Left kidney (tissue), 8 donors: ENCODE measurements at places on chromosomes 5 and 9. TPM values are rescaled to one million over a fixed set of nuclear protein-coding genes. Genes with fewer than 3 reads are reported as not detected.

The STK32A gene
- 23.9 TPM for polyA plus RNA-seq

The PLAC8L1 gene
- 2.4 TPM for polyA plus RNA-seq

The ITK gene
- polyA plus RNA-seq, result 0.23 TPM

The MTMR12 gene
- polyA plus RNA-seq, result 38.4 TPM

- DNase-seq, result no peak
Observed at GRCh38 chr9:70493029-70493428, 78.6 kb upstream of the KLF9 start.

GRCh38 chr5:133062276-133062675, 10.5 kb downstream of the HSPA4 start:
- DNase-seq, result no peak

DNA sequence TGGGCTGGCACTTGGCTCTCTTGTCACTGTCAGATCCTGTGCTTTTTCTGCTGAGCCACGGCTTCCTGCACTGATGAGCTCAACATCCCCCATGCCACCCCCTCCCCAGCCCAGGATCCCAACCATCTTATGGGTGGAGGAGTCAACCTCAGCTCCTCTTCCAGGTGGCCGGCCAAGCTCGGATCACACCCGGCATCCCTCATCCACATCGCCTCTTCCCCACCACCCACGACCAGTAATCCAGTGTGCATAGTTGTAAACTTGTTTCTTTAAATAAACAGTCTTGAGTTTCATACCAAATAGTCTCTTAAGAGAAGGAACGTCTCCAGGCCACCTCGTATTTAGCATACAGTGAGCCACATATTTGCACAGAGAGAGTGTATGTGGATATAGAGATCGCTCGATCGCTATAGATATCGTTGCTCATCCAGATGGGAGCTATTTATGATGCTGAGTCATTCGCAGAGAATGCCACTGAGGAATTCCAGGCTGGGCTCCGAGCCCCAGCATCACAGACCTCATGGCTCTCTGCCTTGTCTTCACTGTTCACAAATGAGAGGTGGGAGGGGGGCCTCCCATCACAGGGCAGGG, 61.8 kb upstream of the CPLX2 start:
- no peak for DNase-seq
